ENCODE measurements at places on chromosomes 13 and 19.

DNA sequence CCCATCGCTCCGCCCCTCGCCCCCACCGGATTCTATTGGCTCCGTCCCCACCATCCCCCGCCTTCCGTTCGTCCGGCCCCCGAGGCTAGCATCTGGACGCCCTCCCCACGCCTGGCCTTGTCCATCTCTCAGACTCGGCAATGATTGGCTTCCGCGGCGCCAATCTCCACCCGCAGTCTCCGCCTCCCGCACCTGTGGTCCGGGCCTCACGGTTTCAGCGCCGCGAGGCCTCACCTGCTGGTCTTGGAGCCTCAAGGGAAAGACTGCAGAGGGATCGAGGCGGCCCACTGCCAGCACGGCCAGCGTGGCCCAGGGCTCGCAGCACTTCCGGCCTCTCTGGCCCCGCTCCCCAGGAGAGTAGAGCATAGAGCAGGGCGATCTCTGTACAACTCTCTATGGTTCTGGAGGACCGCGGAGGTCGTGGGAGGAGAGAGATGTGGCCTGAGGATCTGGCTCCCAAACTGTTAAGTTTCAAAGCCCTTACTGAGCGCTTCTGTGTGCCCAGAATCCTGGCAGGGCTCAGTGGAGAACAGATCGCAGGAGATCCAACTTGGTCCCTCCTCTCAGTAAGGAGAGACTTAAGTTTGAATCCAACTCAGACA is at the start of gene ERCC1:
ERCC1 (minus strand) TSS at position 329 of the 602 bp plus-strand sequence. CDS start 543 bp downstream, outside the sequence.
- peak; percentile 94 for DNase-seq

GRCh38 chr19:18436671-18437490 is 1.1 kb downstream of the ISYNA1 start:
- DNase-seq = no peak

DNA sequence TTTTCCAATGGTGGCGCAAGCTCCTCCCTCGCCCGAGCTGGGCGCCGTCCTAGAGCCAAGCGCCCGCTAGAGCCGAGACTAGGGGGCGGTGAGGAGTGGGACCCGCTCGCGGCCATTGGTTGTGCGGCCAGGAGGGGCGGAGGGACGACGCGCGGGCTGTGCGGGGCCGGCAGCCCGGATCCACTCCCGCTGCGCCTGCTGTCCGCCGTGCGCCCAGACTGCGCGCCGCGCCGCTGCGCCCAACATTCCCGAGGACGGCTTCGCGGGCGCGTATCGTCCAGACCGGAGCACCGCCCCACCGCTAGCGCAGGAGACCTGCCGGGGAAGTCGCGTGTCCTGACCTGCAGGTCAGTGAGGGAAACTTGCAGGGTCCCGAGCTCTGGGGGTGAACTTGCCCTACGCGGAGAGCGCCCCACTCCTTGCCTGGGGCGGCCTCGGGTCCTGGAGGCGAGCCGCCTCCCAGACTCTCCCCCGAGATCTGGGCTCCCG is at the start of gene SERTM1:
SERTM1 (plus strand) TSS at position 183 of the 489 bp plus-strand sequence. CDS start 21,059 bp downstream, outside the sequence.
- DNase-seq = no peak

- DNase-seq = no peak
Measured at GRCh38 chr19:10670876-10671804, 17.0 kb downstream of the ILF3 start.

DNA sequence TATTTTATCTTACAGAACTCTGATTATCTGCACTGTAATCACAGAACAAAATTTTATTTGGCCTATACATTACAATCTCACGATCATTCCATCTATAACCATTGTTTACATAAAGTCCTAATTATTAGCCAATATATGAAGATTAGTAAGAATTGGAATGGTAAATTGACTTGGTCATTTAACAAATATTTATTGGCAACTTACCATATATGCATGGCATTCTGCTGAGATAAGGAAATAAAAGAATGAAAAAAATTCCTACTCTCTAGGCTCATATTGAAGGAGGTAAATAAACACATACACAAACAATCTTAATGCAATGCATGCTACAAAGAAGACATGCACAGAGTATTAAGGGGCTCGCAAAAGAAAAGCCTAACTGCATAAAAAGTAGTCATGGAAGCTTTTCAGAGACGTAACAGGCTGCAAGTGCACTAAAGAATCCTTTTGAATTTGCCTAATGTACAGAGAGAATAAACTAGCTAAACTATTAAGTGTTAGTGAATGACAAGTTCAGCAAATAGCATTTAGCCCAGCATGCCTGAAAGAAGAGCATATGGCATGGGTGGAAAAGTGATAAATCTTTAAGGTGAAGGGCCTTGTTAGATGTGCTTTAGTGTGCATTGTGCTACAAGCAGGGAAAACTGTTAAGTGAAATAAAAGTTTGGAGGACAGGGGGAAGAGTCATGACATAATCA is 1131.1 kb downstream of the PCDH9 start:
- no peak for DNase-seq

GRCh38 chr13:44306371-44307192 is 67.0 kb upstream of the SERP2 start:
- no peak for DNase-seq

GRCh38 chr13:112984501-112984900 is 15.5 kb downstream of the MCF2L start:
- DNase-seq = no peak

DNA sequence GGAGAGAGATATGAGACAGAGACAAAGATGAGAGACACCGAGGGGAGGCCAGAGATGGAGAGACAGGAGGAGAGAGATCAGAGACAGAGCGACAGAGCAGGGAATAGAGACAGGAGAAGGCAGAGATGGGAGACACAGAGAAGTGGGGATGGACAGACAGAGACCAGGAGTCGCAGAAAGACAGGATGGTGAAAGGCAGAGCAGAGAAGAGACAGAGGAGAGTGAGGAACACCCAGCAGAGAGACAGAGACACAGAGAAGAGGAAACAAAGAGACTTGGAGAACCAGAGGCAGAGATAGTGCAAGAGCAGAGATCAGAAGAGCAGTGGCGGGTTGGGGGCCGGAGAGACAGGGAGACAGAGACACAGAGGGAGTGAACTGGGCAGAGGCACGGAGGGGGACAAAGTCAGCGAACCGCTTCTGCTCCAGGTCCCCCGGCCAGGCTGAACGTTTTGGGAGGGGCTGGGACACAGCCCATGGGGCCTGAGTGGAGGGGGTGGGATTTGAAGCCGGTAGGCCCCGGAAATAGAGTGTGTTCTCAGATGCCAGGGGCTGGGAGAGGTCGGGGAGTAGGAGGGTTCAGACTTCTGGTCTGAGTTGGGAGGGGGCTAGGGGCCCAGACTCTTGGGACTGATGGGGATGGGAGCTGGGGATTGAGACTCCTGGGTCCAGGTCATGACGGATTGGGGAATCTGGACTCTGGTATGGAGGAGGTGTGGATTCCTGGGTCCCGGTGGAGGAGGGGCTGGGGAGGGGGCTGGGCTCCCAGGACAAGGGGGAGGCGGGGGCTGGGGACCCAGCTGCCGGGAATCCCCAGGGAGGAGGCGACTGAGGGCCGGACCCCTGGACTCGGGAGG is 654 bp downstream of the ZNF579 start:
- no peak for DNase-seq

- DNase-seq = no peak
Measured at GRCh38 chr13:29791508-29791907, 58.9 kb downstream of the UBL3 start.

- no peak for DNase-seq
Measured at GRCh38 chr13:99916366-99917103, 55.0 kb downstream of the ZIC5 start.

DNA sequence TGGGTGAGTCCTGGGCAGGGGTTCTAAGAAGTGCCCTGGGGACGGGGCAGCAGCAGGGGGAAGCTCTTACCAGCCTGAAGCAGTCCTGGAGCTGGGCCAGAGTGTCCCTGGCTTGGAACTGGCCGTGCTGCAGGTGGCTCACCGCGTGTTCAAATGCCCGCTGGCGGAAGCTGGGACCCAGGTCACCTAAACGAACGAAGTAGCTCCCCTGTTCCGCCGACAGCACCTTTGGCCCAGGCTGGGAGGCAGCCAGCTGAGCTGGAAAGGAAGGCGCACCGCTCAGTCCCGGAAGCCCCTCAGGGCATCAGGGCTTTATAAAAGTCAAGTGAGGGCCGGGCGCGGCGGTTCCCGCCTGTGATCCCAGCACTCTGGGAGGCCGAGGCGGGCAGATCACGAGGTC is 9.6 kb downstream of the PLIN4 start:
- DNase-seq = no peak

- no peak for DNase-seq
Measured at GRCh38 chr13:70856711-70857110, 748.5 kb upstream of the KLHL1 start.

- DNase-seq = no peak
Measured at GRCh38 chr13:74661851-74662250, 527.6 kb upstream of the KLF12 start.

DNA sequence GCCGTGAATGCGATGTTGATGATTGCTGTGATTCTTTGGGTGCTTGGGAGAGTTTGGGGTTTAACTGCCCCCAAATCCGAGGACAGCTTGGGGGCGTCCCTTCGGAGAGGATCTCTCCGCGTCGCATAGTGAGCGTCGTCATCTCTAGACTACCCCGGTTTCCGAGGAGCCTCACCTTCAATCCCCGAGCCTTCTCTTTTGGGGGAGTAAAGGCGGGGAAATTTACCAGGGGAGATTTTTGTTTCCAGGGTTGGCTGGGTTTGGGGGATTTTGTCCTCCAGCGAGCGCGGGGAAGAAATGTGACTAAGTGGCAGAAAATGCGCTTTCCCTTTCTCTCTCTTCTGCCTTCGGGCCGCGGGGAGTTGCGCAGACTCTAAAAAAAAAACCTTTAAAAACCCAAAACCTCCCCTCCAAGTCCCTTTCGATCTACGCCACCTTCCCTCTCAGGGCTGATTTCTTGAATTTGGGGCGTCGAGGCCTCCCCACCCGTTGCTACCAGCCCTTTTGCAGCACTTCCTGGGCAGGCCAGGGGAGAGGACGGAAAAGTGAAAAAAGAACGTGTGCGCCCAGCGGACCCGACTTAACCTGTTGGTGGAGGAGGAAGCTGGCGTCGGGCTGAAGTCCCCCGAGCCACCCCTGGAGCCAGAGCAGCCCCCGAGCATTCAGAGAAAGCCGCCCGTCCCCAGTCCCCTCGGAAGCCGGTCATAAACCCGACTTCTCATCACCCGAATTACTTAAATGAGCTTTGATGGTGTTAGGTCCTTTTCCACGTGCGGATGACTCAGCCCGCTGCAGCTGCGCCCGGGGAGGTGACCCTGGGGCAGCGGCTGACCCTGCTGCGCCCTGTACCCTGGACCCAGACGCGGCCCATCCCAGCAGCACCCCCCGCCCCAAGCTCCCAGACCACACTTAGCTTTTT is 17.7 kb downstream of the NFIX start:
- no peak for DNase-seq

DNA sequence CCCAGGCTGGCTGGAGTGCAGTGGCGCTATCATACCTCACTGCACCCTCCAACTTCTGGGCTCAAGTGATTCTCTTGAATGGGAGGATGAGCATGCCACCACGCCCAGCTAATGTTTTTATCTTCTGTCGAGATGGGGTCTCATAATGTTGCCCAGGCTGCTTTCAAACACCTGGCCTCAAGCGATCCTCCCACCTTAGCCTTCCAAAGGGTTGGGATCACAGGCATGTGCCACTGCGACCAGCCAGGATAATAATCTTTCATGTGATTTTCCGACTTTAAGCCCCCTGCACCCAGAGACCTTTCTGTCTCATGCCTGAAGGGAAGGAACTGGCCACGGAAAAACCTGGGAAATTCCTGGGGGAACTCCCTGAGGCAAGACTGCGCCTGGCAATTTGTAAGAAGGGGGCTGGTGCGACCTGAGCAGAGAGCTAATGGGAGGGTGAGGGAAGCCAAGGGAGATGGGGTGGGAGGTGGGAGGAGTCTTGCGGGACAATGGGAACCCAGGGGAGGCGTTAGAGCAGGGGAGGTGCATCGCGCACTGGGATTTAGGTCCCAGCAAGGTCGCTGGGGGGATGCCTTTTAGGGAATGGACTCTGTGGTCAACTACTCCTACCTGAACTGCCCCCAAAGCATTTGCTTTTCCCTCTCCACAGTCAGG is 1.2 kb upstream of the CCDC124 start:
- no peak for DNase-seq

DNA sequence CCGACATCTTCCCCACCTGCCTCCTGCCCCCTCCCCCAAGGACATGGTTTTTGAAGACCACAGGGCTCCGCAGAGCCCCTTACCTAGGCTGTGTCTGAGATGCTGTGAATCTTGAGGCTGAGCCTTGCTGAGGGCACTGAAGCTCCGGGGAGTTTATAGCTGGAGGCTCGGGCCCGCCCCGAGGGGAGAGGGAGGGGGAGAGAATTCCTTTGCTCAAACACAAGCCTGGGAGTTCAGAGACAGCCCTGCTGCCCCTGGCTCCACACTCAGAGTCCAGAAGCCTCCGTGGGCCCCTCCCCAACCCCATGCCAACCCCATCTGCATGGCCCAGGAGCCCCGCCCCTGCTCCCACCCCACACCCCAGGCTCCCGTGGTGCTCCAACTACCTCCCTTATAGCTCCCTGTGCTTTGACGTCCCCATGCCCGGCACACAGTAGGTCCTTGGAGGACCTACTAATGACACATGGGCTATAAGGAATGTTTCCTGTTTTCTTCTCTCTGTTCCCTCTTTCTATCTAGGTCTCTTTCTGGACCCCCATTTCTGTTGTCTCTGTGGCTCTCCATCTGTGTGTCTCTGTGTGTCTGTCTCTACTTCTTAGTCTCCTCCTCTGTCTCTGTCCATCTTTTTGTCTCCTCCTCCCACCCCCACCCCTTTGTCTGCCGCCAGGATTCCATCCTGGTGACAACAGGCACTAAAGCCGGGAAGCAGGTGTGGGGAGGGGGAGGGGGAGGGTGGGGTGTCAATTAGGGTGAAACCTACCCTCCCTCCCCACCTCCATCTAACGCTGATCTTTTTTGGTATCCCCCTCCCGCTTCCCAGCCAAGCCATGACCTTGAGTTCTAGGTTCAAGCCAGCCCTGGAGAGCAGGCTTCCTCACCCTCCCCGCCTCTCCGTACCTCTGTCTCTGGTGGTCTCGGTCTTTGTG is at the start of gene TNNT1:
TNNT1 (minus strand) TSS at position 129 of the 926 bp plus-strand sequence. CDS start 2,049 bp downstream, outside the sequence.
- DNase-seq = no peak

- peak; percentile 58 for DNase-seq
Measured at GRCh38 chr19:7944177-7944761, 803 bp upstream of the TIMM44 start.

Measured in keratinocyte (primary cell).